ENCODE measurements at places on chromosomes 5 and 9.
A peak's percentile ranks its signal among the peaks of the same experiment; 100 is the strongest.

DNA sequence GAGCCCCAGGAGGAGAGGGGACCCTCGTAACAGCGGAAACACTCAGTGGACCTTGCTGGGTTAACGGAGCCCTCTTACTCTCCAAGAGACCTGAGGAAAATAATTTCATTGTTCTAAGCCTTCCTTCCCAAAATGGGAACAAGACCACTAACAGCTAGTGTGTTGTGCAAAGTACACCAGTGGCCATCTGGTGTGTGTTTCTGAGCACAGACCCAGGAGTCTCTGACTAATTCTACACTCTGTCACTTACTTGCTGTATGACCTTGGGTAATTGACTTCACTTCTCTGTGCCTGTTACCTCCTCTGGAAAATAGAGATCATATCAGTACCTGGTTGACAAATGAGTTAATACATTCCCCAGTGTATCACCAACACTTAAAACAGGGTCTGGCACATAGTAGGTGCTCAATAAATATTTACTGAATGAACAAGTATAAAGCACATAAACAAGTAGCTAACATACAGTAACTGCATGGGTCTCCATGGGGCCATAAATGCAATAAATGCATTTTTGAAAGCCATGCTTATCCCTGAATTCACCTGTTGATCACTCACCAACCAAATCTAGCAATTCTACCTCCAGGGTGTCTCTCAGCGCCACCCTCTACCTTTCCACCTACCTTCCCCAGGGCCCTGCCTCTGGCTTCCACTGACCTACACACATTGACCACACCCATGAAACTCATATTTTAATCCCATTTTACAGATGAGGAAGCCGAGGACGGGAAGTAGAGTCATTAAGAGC lies 44.7 kb upstream of the AKNA start:
- no peak for DNase-seq

- DNase-seq = no peak
Observed at GRCh38 chr9:91182429-91183225, 179.1 kb downstream of the AUH start.

DNA sequence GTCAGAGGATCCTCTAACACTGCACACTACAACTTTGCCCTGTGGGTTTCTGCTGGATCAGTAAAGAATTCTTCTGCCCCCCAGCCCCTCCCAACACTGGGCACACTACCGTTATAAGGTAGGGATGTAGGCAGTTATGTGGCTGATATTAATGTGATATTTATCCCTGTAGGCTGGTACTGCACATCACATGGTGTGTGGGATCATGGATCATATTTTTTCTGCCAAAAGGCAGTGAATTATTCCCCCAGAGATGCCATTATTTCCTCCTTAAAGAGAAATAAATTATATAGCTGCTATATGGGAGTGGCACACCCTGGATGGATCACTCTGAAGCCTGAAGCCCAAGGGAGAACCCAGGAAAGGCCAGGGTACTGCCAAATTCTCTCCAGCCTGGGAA lies 69.5 kb downstream of the SV2C start:
- DNase-seq = no peak

- peak; percentile 92 for DNase-seq
Observed at GRCh38 chr5:127029581-127030258, 638 bp downstream of the MARCHF3 start.

GRCh38 chr9:15333376-15333881 lies 26.4 kb upstream of the TTC39B start:
- no peak for DNase-seq

DNA sequence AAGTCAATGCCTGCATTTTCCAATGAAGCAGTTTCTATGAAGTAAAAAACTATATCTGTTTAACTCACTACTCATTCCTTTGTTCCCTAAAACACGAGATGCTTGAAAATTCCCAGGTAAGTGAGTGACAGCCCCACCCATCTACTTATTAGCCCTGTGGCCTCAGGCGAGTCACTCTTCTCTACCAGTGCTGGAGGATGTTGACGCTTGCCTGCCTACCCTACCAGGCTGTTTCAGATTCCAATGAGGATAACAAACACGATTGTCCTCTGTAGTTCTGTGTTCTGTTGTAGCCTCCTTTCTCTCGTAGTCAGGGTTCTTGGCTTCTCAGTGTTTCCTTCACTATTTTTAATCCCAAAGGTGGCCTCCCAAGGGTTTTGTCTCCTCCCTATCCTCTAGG lies 388.8 kb downstream of the KDM4C start:
- peak; percentile 29 for DNase-seq

DNA sequence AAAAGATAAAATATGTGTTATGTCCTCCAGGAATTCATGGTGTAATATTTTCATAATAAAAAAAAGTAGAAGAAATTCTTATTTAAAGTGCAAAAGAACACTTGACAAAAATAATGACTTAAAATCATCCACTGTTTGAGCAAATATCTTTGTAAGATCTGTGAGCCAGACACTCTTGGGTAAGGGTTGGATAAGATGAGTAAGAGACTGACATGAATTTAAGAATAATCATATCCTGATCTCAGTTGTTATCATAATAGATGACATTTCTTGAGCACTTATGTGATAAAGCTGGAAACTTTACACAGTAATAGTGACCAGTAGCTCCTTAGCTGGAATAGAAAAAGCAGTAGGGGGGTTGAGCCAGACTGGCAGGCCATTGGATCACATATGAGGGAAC lies 40.0 kb upstream of the ADRB2 start:
- DNase-seq = no peak

- DNase-seq = no peak
Observed at GRCh38 chr9:101360647-101361046, 24.2 kb downstream of the BAAT start.

- no peak for DNase-seq
Observed at GRCh38 chr5:90941002-90941720, 382.6 kb downstream of the ADGRV1 start.

- DNase-seq = no peak
Observed at GRCh38 chr9:132869266-132869665, 8.8 kb downstream of the AK8 start.

DNA sequence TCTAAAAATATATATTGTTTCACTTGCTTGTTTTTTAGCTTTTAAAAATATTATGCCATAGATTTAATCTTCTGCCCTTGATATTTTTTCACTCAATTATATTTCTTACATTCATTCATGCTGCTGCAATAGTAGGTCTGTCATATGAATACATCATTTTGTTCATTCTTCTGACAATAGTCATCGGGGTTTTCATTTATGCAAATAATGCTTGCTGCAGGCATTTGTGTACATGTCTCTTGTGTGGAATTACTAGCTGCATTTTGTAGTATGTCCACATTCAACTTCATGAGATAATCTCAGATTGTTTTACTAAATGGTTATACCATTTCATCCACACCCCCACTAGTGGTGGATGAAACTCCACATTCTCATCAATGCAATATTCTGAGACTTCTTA lies 5.3 kb upstream of the PLPP1 start:
- DNase-seq = no peak

GRCh38 chr5:18984559-18985080 lies 1003.4 kb downstream of the CDH18 start:
- no peak for DNase-seq

- DNase-seq = no peak
Observed at GRCh38 chr5:146173597-146173996, 8.9 kb downstream of the LARS1 start.

GRCh38 chr9:12784461-12785259 lies 9.8 kb downstream of the LURAP1L start:
- no peak for DNase-seq

DNA sequence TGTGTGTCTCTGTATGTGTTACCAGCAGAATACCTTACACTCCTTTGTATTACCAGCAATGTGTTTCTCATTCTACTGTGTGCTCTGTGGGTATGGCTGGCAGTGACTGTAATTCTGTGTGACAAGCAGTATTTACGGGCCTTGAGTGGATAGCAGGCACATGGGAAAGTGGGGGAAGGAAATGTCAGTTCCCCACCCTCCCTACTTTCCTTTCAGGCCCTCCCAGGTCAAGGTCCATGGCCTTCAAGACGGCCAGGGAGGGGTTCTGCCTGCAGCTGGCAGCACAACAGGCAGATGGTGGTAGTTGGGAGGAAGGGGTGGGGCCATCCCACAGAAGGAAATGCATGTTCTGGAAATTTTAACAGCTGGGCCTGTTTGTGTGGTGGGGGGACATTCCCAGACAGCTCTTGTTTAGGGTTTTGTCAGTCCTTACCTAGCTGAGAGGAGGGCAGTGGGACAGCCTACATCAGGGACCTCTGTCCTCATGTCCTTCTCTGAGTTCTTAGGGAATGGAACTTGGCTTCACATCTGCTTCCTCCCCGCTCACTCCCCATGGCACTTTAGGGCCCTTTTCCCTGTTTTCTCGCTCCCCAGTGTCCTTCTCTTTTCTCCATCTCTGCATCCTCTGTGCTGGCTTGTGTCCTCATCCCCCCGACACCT lies 14.6 kb upstream of the TNIP1 start:
- DNase-seq = peak; percentile 73

DNA sequence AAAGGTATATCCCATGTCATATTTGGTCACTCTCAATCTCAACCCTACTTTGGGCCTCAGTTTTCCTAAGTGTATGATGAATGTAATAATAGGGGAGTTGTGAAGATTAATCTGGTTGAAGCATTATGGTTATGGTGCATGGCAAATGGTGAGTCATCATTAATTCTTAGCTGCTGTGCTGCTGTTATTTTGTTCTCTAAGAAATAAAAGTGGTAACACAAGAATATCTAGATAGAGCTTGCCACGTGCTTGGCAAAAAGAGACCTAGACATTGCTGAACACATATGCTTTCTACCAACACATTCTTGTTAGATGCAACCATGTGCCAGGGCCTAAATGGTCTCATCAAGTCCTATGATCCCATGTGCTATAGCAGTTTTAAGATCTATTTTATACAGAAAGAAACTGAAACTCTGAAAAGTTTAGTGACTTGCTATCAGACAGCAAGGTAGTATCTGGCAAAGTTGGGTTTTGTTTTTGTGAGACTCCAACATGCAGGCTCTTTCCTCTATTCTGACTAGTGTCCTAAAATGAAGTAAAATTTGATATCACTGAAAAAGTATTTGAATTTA lies 699.9 kb upstream of the MEF2C start:
- no peak for DNase-seq

DNA sequence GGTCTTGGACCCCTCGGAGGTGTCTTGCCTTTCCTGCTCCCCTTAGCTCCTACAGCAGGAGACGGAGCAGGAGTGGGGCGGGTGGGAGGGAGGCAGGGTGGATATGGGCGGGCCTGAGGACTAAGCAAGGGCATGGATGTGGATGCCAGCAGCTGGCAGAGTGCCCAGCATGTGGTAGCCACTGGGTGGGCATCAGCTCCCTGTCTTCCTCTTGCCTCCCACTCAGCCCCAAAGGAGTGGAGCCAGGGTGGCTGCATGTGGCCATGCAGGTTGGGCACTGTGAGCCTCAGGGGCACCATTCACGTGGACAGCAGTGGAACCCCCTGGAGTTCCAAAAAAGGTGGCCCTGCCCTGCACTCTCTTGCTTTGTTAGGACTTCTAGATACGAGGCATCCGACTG lies 90.1 kb upstream of the TBCA start:
- DNase-seq = no peak

- DNase-seq = no peak
Observed at GRCh38 chr5:43207601-43208000, 15.6 kb downstream of the NIM1K start.

DNA sequence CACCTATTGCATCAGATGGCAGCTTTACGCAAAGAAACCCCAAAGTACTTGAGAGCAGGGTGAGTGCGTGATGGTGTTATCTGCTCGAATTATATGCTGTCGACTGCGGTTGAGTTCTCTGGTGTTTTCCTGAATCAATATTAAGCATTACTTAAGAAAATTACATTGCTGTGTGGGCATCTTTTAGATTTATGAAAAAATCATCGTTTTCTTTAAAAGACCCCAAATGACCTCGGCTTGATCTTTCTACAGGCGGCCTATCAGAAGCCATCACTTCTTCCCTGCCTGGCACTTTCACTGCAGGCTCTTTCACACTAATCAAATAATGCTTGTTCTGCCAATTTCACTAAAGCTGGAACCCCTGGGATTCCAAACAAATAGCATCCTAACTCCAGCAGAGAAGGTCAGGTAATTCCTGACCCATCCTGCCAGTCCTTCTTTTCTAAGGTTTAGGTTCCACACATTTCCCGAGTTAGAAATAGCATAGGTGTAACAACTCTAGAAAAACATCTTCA lies 1.7 kb downstream of the UBE2QL1 start:
- DNase-seq = no peak

- no peak for DNase-seq
Observed at GRCh38 chr9:115952430-115953292, 200.9 kb upstream of the PAPPA start.

- DNase-seq = peak; percentile 43
Observed at GRCh38 chr9:108224716-108225115, 631.1 kb downstream of the ACTL7B start.
